ENCODE measurements at places on chromosomes 2 and 18.
A peak's percentile ranks its signal among the peaks of the same experiment; 100 is the strongest.

DNA sequence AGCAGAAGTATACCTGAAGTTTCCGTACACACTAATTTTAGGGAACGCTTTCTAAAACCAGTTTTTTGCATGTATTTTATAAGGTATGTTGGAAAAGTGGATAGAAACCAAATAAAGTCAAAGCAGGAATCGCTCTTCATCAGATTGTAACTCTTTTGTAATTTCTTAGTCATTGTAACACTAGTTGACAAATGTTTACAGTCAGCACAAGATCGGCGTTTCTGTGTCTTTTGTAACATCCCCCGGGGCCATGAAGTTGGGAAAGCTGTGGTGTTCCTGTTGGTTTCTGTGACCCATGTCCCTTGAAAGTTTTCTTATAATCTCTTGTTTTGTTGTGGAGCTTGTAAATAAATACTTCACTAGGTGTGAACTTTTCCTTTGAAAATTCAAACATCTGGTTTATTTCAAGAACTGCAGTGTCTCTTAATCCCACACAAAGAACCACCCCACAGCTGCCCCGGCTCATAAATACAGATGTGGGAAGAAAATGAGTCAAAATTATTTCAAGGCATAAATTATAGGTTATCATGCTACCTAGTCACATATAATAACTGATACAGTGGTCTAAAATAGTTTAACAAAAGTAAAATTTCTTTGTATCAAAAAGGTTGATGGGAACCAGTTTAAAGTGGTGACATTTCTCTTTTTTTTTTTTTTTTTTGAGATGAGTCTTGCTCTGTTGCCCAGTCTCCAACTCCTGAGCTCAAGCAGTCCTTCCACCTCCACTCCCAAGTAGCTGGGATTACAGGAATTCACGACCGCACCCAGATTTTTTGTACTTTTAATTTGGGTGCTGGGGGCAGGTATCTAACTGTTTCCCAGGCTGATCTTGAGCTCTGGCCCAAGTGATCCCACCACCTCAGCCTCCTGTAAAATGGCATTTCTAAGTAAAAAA lies 751 bp upstream of the NMI start:
- DNase-seq, result peak; percentile 8

GRCh38 chr2:179882851-179883806 lies 21.7 kb upstream of the ZNF385B start:
- no peak for DNase-seq

GRCh38 chr2:68045342-68045741 lies 17.5 kb downstream of the C1D start:
- no peak for DNase-seq

DNA sequence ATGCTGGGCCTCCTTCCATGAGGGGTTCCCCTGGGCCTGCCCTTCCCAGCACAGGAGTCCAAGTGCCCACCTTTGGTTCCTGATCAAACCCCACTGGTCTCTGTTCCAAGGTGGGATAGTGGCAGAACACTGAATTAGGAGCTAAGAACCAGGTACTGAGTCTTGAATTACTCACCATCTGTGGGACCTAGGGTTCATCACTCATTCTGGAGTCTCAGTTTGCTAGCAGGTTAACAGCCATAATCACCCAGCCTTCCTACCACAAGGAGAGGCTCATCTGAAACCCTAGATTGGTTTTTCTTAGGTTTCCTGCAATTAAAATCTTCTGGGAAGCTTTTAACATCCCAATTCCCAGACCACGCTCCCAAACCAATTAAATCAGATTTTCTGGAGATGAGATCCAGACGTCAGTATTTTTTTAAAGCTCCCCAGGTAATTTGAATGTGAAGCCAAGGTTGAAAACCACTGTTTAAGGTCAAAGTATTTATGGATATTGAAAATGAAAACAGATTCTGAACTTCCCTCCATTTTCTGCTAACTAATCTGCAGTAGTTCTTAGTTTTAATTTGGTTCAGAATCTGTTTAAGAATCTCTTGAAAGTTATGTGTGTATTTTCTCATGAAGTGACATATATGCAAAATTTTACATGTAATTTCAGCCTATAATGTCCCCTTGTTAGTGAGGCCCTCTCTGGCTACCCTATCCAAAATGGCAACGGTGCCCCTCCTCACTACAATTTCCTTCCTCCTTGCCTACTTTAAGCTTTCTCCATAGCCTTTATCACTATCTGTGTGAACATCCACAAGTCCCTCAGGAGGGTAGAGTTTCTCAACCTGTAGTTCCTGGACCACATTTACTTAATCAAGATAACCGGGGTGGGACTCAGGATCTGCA lies 166.5 kb upstream of the CXCR4 start:
- DNase-seq, result no peak

- no peak for DNase-seq
Measured at GRCh38 chr2:200454927-200455801, 54.7 kb downstream of the KCTD18 start.

- DNase-seq, result no peak
Measured at GRCh38 chr2:223090039-223090438, 38.0 kb downstream of the KCNE4 start.

DNA sequence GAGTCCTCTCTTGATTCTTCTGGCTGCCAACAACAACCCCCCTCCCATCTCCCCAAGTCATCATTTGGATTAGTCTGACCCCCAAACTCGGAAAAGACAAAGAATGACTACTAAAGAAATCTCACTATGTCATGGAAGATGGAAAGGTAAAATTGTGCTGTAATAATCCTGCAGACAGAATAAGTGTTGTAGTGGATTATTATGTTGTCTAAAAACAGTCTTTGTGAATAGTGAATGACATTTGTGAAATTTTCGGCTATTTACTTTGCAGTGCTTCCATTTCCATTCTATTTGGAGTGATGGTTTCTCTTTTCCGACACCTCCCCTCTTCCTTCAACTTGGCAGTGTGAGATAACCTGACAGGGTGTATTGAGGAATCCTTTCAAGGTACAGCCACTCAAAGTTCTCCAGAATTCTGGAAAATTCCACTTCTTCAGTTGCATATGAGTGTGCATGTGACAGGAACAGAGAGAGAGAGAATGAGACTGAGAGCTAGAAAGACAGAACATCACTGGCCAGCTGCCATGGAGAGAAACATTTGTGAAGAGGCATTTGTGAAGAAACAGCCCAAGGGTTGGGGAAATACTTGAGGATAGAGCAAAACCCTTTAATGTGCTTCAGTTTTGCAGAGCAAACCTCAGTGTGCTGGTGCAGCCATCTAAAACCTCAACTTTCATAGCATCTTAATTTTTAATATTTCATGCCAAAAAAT lies 141.9 kb upstream of the DLX2 start:
- no peak for DNase-seq

- DNase-seq, result peak; percentile 9
Measured at GRCh38 chr18:62187543-62188510, 772 bp downstream of the RELCH start.

DNA sequence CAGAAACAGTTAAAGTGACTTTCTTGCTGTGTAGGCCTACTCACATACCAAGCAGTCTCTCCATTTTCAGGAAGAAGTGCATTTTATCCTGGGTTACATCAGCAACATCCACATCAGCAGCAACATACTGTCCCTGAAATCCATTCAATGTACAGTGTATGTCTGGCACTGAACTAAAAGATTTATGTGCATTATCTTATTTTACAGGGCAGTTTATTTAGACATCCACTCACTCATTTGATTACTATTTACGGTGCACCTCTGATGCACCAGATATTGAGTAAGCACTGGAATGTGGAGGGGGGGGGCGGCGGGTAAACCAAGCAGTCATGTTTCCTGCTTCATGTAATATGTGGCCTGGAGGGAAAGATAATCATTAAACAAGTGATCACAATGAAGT lies 1128.2 kb downstream of the BCL11A start:
- no peak for DNase-seq
